ENCODE measurements at places on chromosomes 5 and 9. TPM values are rescaled to one million over a fixed set of nuclear protein-coding genes. Genes with fewer than 3 reads are reported as not detected.

IL11RA gene
- 31.3 TPM for total RNA-seq

DNA sequence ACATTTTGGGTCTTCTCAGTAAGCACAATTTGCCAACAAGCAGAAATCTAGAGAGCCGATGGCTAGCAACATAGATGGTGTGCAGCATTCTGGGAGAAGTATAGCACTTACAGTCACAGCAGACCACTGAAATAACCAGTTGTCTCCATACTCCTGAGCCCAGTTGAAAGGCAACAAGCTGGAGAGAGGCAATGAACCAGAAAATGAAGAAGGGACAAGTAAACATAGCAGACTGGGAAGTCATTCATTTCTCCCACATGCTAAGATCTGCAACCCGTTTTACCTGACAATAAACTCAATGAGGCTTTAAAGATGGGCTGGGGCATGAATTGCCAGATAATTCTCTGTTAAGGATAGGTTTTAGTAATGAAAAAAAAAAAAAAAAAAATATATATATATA is 575.6 kb upstream of the GRAMD2B start:
- no peak for DNase-seq

DNA sequence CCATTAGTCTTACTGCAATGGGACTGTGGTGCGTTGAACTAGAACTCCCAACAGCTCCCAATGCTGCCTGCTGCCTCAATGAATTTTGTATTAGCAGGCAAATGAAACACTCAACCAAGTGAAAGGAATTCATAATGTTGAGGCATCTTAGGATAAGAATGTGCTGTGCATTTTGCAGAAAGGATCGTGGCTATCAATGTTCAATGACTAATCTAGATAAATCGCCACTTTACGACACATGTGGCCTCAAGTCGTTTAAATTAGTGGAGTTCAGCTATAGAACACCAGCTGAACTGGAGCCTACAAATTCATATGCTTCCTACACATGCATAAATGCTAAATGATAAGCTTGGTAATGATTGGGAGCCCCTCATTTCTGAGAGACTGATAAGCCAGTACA is 318.4 kb downstream of the PSAT1 start:
- DNase-seq, result no peak

GRCh38 chr9:129712634-129713401 is 40.0 kb downstream of the PTGES start:
- no peak for DNase-seq

GRCh38 chr5:148120317-148120716 is 48.0 kb upstream of the SPINK14 start:
- no peak for DNase-seq

GRCh38 chr9:131627648-131628458 is 82.5 kb downstream of the PRRT1B start:
- no peak for DNase-seq

DNA sequence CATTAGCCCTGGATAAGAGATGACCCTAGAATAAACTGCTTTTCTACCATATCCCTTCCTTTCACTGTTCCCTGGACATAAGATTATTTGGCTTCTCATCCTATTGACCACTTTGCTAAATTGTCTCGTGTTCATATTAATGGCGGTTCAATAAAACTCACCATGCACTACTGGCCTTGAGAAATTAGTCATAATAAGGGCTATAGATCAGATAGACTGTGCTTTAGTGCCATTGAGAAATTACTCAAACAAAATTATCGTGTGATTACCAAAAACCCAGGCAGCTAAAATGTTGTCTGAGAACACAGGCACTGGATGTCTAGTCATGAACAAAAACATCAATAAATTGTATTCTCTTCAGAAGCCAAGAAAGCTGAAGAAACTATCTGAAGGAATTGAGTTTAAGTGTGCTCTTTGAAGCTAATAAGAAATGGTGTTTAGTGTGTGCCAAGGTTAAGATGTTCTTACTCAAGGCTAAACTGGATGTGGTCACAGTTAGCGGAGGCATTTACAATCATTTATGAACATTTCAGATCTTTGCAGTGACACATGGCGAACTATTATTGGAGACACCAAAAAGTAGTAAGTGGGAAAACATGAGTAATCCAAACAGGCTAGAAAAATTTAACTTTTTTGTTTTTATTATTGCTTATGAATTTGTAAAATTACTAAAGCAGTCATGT is 460.4 kb upstream of the RORB start:
- DNase-seq, result no peak

MTX3 gene
- total RNA-seq, result 20.7 TPM

GRCh38 chr5:86625148-86625547 is 7.4 kb downstream of the COX7C start:
- no peak for DNase-seq

DNA sequence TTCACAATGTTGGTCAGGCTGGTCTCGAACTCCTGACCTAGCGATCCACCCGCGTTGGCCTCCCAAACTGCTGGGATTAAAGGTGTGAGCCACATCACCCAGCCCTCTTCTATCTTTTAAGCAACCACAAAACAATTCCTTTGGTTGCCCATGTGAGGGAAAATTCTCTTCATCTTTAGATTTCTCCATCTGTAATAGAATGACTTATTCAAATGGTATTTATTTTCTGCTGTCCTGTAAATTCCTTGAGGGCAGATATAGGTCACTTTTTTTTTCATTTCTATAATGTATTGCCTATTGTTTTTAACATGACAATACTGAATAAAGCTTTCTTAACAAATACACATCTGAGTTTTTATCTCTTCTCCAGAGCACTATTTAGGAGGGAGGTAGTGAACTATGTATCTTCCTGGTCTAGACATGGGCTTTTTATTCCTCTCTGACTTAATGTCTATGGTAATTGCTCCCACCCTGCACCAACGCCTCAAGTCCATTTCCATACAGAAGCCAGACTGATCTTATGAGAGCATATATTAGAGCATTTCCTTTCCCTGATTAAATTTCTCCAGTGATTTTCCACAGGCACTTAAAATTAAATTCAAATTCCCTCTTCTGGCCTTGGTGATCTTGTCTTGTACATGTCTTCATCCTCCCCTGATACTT is 595.6 kb downstream of the CAAP1 start:
- DNase-seq, result no peak

GRCh38 chr9:135332516-135332915 is 147.1 kb upstream of the PPP1R26 start:
- no peak for DNase-seq
